Stimulated activated CD8-positive, alpha-beta memory T cell treated with anti-CD3 and anti-CD28 coated beads, Interleukin-4, amount 100 ng/mL, for 1 hour (primary cell): ENCODE measurements at places on chromosomes 4 and X.

DNA sequence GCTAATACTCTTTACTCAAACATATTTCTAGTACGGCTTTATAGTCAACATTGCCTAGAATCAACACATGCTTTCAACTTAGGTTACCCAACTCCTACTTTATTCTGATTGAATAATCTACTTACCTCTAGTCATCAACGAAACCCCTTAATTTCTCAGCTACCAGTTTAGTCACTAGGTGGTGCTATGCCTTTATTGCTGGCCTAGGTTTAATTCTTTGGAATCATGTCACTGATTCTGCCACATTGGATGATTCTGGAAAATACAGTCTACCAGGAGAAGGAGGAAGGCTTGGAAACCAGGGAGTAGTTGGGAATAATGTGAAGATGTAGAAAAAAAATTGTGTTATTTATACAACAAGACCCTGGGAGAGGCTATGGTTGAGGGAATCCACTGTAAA, 167.7 kb downstream of the DCAF12L2 start:
- DNase-seq = no peak

DNA sequence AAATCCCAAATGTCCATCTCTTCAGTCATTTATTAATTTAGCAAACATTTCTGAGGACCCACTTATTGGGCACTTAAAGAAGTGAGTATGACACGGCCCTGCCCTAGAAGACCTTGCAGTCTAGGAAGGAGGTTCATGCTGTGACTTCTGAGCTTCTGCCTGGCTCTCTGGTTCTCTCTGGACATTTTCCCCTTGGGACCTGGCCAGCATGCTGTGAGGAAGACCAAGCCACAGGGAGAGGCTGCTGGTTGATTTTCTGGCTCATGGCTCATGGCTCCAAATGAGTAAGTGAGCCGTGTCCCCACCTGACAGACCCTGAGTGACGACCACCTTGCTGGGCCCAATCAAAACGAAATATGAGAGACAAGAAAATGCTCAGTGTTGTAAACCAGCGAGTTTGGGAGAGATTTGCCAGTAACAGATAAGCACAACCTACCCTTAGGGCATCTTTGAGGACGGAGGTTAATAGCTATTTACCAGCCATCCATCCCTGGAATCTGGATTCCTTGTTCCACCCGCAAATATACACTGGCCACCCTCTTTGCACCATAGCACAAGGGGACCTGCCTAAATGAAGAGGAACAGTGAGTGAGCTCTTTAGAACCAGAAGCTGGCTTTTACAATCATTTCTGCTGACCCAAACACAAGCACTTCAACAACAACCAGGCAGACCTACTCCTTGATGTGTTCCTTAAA, 876 bp downstream of the MPP1 start:
- DNase-seq = no peak

DNA sequence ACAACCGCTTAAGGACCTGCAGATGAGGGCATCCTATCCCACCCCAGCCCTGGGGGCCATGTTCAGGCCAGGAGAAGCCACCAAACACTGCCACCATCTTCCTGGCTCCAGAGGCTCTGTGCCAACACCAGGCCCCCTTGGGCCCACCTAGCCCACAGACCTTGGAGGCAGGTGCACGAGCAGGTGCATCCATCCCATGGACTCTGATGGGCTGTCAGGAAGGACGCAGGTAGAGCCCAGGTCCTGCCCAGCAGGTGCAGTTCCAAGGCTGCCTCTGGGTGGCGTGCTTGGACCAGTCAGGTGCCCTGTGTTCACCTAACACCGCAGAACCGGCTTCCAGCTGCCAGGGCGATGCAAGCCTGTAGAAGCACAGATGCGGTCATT, 22.8 kb upstream of the PDE6B start:
- DNase-seq = no peak

GRCh38 chrX:134619838-134620237, 38.4 kb downstream of the PLAC1 start:
- DNase-seq = no peak

DNA sequence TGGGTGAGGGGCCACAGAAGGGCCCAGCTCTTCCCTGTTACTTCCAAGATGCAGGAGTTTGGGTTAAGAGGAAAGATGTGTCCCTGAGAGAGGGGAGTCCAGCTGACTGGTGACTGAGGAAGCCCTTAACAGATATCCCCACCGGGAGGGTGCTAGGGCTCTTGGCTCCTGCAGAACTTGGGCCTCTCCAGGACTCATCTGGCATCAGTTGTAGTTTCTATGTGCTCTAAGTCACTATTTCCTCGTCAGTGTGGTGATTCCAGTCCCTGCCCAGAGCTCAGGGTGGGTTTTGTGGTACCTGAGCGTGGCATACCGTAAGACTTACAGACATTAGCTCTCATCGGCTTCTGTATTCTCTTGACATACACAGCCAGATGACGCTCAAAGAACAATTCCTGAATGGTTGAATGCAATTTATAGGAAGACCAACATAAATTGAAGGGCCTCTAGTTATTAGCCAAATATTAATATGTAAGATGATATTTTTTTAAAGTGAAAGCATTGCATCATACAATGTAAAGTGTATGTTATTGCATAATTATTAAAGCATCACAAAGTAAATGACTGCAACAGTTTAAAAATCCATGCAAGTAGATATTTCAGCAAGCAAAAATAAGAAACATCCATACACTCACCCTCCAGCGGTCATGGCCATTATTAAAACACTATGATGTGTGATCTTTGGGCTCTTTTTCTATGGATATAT, 195.5 kb downstream of the PTTG2 start:
- DNase-seq = no peak

DNA sequence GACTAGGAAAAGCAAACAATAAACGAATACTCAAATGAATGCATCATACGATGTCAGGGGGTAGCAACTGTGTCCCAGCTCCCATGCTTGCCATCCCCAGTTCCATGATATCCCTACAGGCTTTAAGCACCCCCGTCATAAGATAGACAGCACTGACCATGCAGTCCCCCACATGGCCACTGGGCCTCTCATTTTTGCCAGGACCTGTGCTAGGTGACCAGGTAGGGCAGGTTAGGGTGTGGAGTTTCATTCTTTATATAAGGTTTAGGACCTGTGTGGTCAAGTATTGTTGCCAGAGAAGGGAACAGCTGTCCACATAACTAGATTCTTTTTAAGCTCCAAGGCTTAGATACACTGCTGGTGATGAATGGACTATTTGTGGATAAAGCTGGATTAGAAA, 9.7 kb downstream of the PPEF2 start:
- DNase-seq = no peak

- DNase-seq = no peak
Observed at GRCh38 chrX:31063114-31063513, 8.7 kb downstream of the FTHL17 start.

DNA sequence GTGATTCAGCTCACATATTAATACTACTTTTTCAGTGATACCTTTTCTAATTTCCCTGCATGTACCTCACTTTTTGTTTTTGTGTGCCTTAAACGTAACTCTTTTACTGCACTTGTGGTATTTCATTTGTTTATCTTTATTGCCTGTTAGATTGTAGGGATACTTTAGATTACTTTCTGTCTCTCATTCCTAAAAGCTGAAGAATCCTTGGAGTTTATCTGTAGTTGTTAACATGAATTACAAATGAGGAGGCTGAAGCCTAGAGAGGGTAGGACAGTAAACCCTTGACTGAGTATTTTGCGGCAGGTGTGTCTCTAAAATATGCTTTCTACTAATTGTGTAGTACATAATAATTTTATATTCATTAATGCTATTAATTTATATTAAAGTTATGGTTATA, 34.9 kb downstream of the BMP2K start:
- no peak for DNase-seq

DNA sequence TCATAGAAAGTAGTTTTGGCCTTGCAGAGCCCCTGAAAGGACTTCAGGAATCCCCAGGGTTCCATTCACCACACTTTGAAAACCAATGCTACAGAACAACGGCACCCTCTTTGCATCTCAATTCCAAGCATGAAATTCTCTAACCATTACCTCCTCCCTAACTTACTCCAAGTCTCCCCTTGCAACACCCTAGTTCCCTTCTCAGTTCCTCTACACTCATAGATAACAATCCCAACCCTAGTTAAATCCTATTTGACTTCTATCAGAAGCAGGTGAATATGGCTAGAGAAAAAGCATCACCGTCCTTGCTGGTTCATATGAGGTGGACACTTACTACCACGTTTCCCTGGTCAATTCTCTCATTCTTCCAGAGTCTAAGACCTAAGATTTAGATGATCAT, 2.4 kb downstream of the RCHY1 start:
- no peak for DNase-seq

DNA sequence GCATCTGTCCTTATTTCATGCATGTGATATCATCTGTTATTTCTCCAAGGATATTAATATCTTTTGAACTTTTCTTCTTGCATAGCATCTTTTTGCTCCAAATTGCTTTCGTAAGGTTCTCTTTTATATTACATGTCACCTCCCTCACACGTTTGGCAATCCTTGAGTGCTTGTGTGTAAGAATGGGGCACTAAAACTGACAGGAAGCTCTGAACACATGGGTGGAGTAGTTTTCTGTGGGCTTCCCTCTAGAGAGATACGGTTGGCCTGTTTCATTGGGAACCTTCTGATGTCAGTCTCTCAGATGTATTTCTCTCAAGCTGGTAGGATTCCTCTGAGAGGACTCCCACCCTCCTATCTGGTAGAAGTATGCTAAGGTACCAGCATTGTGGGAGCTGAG, 223.0 kb downstream of the MID1 start:
- no peak for DNase-seq

DNA sequence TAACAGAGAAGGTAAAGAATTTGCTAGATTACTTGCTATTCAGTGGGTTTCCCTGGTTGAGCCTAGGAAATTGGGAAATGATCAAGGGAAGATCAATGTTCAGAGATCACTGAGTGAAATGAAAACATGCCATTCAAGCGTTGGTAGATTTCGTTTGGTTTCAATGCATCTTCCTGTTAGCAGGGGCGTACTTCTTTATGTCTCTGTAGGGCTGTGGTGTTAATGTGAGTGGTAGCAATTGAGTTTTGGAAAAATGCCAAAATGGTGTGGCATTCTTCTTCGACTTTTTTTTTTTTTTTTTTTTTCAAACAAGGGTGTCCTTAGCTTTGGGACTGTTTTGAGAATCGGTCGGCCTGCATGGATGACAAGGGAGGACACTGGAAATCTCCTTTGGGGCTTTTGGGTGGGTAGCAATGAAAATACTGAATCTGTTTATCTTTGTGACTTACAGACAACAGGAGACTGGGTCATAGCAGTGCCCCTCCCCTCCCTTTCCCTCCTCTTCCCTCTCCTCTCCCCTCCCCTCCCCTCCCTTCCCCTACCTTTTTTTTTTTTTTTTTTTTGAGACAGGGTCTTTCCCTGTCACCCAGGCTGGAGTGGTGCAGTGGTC, 50.4 kb downstream of the SPRY1 start:
- no peak for DNase-seq

GRCh38 chr4:71050809-71051208, 57.4 kb downstream of the DCK start:
- DNase-seq = no peak

DNA sequence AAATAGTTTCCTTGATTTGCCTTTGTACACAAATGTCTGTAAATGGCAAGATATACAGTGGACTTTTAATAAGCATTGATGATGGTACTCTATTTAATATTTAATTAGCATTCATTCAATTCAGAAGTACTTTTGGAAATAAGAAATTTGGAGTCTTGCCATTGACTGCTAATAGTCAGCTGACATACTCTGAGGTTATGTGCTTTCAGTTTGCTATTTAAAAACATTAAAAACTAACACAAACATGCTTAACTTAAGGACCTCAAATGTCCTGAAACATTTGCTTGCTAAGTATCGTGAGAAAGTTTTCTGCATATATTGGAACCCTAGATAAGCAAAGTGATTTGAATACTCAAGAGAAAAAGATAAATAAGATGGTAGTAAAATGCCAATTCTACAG, 64.6 kb downstream of the REELD1 start:
- DNase-seq = no peak

GRCh38 chrX:54945224-54945623, 24.6 kb downstream of the TRO start:
- DNase-seq = no peak

- no peak for DNase-seq
Observed at GRCh38 chr4:21569638-21570037, 378.9 kb downstream of the KCNIP4 start.

DNA sequence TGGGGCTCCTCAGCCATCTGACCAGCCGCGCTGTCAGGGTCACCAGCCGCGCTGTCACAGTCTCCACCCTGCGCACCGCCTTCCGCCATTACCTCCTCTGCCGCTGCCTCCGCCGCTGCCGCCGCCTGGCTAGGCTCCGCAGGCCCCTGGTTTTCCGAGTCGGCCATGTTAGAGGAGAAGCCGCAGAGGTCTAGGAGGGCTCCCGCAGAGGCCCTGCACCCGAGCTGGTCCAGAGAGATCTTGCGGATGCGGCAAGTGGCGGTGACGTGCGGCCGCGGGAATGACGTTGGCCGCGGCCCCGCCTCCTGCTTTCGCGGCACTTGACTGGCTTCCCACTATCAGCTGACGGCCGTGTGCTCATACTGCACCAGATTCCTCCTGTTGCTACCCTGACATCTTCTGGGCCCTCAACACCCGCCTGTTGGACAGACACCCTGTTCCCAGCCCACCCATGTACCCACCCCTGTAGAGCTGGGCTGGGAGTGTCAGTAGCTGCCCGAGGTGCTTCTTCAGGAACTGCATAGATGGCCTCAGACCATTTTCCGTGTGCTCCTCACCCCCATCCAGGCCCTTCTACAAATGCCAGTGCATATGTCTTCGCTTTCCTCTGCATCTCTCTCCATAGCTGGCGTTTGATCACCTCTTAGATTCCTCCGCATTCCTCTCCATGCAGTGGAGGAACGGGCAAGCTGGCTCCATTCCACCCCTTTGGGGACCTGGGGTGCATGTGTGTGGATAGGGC, at the start of gene NAP1L5:
NAP1L5 (minus strand) TSS at position 242 of the 742 bp plus-strand sequence; CDS start at position 167, 75 bp downstream.
- peak; percentile 32 for DNase-seq

GRCh38 chrX:51155566-51155965, 177.1 kb upstream of the NUDT10 start:
- DNase-seq = no peak

DNA sequence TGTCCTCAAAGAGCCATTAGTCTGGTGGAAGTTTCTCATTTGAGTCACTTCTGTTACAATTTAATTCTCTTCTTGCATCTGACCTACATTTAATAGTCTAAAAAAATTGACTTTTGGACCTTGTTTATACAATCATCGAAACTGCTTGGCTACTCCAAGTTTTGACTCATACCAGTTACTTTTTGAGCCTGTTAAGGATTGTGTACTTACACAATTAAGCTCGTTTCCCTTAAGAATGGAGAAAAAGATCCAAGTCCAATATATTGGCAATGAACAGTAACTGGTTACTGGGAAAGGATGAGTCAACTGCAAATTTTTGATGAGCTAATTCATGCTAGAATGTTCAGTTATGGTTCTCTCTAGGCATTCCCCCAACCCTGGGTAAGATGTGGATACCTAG, 58.2 kb downstream of the DCX start:
- no peak for DNase-seq

- no peak for DNase-seq
Observed at GRCh38 chr4:109708990-109709389, 5.7 kb upstream of the CASP6 start.

- no peak for DNase-seq
Observed at GRCh38 chrX:132071254-132071653, 48.2 kb downstream of the STK26 start.
